ENCODE measurements at places on chromosomes 1 and 21.

- DNase-seq: no peak
Observed at GRCh38 chr1:41013796-41014195, 7.7 kb downstream of the SLFNL1 start.

DNA sequence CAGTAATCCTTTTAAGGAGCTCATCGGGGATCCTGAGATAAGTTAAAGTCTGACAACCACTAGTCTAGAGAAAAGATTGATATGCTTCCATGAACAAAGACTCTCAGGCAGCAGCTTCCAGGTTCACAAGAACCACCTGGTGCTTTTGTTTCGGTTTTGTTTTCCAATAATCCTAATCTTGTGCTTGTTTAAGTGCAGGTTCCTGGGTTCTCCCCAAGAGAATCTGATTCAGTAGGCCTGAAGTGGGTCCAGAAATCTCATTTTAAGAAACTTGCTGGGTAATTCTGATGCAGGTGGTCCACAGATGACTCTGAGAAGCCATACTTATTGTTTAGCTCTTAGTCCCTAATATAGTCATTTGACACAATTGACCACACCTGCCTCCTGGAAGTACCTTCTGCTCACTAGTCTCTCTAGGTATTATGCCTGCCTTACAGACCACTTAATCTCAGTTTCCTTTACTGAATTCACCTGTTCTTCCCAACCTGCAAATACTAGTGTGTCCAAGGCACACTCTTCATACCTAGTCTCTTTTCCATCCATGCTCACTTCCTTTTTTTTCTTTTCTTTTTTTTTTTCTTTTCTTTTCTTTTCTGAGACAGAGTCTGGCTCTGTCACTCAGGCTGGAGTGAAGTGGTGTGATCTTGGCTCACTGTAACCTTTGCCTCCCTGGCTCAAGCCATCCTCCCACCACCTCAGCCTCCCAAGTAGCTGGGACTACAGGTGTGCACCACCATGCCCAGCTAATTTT, 20.5 kb upstream of the FRRS1 start:
- no peak for DNase-seq

- DNase-seq: no peak
Observed at GRCh38 chr1:43880604-43881003, 53.0 kb upstream of the ARTN start.

- DNase-seq: no peak
Observed at GRCh38 chr1:34656299-34656698, 98.5 kb upstream of the GJB5 start.

- no peak for DNase-seq
Observed at GRCh38 chr1:107690491-107690890, 274.5 kb downstream of the VAV3 start.

DNA sequence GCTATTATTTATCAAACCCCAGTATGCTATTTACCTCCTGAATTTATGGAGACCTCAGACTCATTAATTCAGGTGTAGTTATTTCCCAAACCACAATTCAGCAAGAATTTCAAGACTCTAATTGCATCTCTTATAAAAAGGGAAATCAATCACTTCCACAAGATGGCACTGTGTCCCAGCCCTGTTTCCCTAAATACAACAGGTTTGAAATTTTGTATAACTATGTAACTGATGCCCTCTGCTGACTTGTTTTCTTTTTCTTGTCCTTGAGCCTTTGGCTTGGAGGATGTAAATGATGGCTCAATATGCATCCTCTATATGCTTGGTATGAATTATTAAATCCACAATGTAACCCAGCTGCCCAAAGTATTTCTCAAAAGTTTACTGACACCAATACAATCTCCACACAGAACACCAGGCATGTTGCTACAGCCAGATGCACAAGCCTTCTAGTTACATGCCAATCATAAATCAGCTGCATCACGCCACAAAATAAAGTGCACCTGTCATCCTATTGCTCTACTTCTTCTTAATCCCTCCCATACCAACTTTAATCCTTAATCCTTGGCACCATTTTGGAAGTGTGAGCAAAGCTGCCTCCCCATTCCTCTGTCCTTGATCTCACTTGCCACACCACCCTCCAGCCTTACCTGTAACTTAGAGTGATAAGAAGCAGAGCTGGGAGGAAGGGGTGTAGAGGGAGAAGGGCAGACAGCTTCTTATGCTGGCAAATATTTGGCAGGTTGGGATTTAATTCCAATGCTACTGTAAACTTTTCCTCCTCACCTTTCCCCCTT, 9.0 kb downstream of the C1orf105 start:
- no peak for DNase-seq

- no peak for DNase-seq
Observed at GRCh38 chr1:180540697-180541594, 17.8 kb upstream of the OVAAL start.

DNA sequence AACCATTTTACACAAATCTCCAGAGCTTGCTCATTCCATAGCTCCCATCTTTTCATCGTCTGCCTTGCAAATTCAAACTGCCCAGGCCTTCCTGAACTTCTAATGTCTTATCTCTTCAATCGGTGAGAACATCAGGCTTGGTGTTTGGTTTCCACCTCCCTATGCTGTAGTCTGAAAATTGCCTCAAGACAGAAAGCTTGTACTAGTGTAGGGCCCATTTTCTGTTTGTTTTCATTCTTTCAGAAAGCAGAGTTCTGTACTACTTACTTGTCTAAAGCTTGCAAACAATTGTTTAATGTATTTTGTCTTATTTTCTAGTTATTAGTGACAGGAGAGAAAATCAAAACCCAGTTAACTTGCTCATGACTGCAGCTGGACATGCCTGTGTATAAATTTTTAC, 16.8 kb downstream of the HOOK1 start:
- DNase-seq: no peak

DNA sequence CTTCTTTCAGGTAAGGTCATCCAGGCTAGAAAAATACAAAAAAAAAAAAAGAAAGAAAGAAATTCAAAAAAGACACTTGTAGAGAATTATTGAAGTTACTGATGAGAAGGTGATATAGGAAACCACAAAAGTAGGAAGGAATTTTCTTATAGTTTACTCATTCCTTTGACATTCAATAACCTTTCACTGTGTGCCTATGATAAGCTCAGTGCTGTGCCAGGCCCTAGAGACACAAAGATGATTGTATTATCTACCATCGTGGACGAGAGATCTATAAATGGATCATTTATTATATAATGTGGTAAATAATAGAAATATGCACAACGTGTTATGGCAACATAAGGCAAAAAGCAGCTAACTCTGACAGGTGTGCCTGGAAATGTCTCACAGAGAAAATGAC, 109.6 kb upstream of the NGF start:
- DNase-seq: no peak

DNA sequence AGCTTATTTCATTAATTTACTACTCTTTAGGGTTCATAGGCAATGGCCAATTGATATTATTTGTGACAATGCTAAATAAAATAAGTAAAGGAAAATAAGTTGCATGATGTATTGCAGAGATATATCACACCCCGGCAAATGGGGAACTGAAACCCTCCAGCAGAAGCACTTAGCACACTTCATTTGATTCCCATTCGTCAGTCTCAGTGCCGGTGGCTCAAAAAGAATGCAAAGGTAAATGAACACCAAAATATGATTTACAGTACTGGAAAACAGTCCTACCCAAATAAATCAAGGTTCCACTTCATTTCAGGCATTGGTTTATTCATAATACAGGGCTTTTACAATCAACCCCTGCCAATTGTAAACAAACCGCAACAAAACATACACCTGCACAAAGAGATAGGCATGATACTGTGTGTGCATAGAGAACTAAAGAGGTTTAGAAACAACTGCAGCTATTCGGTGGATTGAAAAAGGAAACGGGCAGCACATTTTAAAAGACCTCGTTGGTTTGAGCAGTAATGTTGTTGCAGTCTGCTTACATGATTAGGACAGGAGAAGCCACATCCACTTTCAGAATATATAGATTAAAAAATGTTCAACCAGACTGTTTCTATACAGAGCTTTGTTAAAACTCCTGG, 1019.2 kb downstream of the TTLL7 start:
- no peak for DNase-seq

DNA sequence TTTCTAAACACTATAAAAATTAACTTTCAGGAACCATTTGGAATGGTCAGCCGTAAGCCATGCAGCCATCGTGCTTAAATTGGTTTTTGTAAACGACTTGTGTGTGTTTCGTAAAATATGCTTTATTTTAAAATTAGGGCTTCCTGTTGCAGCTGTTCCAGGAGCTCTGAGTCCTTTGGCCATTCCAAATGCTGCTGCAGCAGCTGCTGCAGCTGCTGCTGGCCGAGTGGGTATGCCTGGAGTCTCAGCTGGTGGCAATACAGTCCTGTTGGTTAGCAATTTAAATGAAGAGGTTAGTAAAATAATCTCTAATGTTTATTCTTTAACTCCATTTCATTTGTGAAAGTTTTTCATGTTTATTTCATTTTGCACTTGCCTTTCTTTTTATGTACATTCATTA, 83.1 kb downstream of the PTBP2 start:
- no peak for DNase-seq

GRCh38 chr1:179283992-179284391, 9.6 kb upstream of the SOAT1 start:
- DNase-seq: no peak

GRCh38 chr1:102853136-102853535, 255.2 kb downstream of the COL11A1 start:
- DNase-seq: no peak

DNA sequence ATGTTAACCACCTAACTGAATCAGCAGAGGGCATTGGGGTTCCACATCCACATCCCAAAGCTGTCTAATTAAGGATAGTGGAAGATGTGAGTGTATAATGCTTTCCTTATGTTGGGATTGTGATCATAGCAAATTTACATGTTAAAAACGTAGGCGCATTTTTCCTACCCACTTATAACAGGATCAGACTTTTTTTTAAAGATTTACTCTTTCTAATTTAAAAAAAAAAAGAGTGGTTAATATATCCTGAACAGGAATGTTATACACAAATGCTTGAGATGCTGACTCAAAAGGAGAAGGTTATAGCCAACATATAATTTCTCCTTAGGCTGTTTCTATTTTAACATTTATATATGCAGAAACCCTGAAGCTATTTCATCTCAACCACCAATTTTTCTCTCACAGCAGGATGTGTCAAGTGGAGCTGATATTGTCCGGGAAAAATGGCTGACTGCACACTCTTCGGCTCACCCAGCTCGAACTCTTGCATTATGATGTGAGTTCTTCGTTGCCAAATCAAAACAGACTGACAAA, 40.3 kb downstream of the RGS5 start:
- DNase-seq: no peak

DNA sequence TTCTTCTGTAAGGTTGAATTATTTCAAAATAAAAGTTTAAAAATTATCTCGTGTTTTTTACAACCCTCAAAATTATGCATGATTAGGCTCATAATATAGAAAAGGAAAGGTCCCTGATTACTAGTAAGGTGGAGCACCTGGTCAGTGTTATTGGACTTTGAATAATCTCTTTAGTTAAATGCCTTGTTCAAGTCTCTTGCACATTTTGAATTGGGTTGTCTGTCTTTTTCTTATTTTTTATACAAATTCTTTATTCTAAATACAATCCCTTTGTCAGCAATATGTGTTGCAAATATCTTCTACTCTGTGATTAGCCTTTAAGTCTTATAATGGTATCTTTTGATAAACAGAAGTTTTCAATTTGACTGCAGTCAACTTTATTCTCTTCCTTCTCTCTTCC, 100.7 kb upstream of the TNFSF4 start:
- DNase-seq: no peak

DNA sequence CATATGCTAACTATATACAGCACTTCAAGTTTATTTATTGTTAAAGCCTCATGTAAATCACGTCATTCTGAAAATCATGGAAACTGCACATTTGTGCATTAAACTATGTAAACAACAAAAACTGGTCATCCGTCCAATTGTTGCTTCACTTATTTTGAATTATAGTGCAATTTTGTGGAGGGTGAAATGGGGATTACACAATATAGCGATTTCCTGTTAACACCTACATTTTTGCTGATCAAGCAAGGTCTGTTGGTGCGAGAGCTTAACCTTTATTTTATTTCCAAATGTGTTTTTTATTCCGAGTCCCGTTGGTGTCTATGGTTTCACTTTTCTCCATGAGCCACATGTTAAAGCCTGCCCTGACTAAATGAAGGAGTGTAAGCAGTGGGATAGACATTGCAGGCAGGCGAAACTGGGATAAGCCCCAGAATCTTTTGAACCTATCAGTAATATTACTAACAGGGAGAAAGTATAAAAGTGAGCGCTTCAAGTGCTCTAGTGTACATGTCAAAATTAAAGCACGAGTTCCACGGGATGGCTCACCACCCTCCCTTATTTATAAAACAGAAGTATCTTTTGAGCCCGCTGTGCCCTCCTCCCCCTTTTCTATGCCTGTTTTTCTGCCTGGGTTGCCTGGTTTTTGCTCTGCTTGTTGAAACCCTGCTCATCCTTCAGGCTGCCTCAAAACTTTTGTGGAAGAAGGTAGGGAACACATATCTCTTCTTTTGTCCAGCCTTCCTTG, 120.7 kb downstream of the NFIA start:
- DNase-seq: no peak

- DNase-seq: no peak
Observed at GRCh38 chr1:231691618-231692259, 65.1 kb downstream of the DISC1 start.

- no peak for DNase-seq
Observed at GRCh38 chr21:25637851-25638659, 1.0 kb upstream of the JAM2 start.

DNA sequence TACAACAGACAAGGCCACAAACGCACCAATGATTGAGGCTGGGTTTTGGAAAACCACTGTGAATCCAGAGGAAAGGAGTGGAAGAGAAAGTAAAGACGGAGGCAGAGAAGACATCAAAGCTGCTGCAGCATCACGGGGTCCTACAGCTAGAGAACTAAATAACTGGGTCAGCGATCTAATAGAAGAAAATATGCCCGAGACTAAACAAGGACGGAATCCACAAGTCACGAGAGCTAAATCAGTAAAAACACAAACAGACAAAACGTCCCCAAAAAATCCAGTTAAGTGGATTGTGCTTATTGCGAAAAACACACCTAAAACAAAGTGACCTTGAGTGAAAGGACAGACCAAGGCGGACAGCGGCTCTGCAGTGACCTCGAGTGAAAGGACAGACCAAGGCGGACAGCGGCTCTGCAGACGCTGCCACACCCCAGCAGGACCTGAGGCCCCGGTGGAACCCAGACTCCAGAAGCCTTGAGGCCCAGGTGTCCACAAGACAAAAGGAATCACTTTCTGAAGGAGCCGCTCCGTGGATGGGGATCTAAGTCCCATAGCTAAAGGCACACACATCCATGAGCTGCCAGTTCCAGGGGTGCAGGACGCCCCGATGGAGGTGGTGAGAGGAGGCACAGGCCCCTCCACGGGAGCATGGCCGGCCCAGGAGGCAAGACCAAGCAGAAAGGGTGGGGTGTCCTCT, 6.0 kb downstream of the FTCD start:
- DNase-seq: no peak

- no peak for DNase-seq
Observed at GRCh38 chr1:22329148-22329515, 122.5 kb upstream of the ZBTB40 start.

- DNase-seq: peak; percentile 12
Observed at GRCh38 chr1:241518476-241519307, 863 bp downstream of the FH start.

GRCh38 chr21:42071146-42071737, at the start of gene UMODL1:
TSS of gene UMODL1 (plus strand) at chr21:42071317. CDS start at chr21:42071317, 0 bp downstream.
- DNase-seq: no peak

GRCh38 chr1:162498496-162498810, 835 bp downstream of the UHMK1 start:
- DNase-seq: no peak

Measured in stimulated activated CD4-positive, alpha-beta T cell treated with anti-CD3 and anti-CD28 coated beads, Interleukin-15, amount 100 ng/mL, for 1 hour (primary cell).